ENCODE measurements at places on chromosomes 5 and 9.

- no peak for ATAC-seq
Measured at GRCh38 chr9:18982262-18982620, 50.8 kb downstream of the SAXO1 start.

- no peak for ATAC-seq
Measured at GRCh38 chr5:68290847-68291246, 75.3 kb downstream of the PIK3R1 start.

GRCh38 chr5:3056866-3057265, 305.4 kb upstream of the IRX2 start:
- no peak for ATAC-seq

- no peak for ATAC-seq
Measured at GRCh38 chr9:34659592-34660253, 2.7 kb downstream of the CCL27 start.

DNA sequence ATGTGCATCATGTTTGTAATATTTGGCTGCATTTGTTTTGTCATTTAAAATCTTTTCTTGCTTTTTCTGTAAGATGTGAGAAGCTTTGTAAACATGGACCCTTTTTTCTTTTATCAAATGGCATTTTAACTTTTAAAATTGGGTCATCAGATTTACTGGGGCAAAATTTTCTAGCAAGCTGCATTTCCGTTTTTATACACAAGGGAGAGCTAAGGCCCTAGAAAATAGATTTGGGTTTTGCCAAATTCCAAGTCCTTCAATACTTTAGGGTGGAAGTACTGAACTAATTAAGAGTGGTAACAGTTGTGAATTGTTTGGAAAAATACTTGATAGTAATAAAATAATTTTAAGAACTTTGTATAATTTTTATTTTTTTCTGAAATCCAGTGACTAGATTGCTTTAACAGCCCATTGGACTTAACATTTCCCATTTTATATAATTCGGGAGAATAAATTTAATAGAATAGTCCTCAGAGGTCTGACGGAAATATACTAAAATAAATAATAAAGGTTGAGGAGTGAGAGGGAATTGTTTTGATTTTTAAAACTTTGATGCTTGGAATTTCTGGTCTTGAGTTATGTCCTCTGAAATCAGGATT, 117.4 kb downstream of the SMARCA2 start:
- peak; percentile 59 for ATAC-seq

GRCh38 chr9:129567842-129568559, 52.9 kb downstream of the C9orf50 start:
- ATAC-seq, result peak; percentile 49

DNA sequence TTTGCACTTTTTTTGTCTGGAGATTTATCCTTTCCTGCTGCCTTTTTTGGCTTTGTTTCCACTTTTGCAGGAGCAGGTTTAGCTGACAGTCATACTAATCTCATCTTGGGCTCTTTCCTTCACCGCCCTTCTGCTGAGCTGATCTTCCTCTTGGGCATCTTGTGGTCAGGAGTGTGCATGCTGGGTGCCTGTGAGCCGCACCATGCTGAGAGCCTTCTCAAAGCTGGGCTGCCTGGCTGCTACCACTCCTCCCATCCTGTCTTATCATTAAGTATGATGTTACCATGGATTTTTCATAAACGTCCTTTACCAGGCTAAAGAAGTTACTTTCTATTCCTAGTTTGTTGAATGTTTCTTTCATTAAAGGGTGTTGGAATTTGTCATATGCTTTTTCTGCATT, 49.5 kb upstream of the MCCC2 start:
- ATAC-seq, result no peak

DNA sequence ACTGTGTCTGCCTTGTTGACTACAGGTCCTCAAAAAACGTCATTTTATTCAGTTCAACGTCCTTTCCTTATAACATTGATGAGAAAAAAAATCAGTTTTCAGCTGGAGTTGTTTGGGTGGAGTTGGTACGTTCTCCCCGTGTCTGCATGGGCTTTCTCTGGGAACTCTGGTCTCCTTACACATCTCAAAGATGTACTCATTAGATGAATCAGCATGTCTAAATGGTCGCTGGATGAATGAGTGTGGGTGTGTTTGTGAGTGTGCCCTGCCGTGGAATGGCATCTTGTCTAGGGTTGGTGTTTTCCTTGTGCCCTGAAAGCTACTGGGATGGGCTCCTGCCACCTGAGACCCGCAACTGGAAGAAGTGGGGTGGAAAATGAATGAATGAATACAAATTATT, 30.1 kb downstream of the EGR1 start:
- ATAC-seq, result no peak

- ATAC-seq, result no peak
Measured at GRCh38 chr9:81562231-81563019, 126.9 kb downstream of the TLE1 start.

DNA sequence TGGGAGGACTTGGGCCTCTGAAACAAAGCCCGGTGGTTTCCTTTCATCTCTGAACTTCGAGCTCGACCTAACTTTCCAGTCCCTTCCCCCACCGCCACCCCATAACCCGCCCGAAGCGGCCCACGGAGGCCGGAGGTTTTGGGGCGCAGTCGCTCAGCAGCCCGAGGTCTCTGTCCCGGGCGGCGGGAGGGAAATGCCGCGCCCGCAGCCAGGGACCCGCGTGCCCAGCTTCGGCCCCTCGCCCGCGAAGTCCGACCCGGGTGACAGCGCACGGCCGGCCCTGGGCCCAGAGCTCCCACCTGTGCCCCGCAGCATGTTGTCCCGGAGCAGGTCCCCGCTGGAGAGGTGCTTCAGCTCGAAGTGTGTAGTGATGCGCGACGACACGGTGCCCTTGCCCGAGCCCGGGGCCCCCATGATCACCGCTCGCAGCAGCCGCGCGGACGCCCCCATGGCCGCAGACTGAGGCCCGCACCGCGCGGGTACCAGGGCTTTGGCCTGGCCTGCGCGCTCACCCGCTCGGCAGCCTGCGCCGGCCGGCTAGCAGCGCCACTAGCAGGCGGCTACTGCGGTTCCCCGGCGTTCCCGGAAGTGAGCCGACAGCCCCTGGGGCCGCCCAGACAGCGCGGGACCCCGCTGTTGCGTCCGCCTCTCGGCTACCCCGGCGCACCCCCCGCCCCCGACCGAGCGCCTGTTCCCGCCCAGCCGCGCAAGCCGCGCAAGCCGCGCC, at the start of gene AK3:
Gene AK3, minus strand, starts transcription at position 565 of the 727 bp plus-strand sequence. Its CDS starts 115 bp downstream, at position 450.
- peak; percentile 94 for ATAC-seq

DNA sequence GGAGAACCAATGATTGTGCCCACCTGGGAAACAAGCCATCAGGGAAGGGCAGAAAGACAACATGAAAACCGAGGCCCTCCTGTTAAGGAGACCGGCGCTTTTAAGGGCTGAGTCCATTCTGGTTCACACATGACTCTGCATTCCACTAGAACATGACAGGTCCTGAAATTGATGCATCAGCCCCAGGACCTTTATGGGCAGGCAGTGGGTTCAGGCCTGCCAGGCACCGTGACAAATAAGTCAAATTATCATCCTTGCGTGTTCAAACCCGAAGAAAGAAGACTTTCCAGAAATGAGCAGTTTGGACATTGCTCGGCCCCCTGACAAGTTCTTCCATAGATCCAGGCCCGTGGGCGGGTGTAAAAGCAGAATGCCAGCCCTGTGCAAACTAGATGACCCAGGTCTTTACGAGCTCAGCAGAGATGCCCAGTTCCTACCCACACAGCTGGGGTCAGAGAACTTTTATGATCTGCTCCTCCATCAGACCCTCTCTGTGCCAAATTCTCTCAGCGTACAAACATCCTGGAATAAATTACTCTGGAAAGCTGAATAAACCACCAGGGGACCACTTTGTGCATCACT, 295.5 kb upstream of the WWC1 start:
- no peak for ATAC-seq

DNA sequence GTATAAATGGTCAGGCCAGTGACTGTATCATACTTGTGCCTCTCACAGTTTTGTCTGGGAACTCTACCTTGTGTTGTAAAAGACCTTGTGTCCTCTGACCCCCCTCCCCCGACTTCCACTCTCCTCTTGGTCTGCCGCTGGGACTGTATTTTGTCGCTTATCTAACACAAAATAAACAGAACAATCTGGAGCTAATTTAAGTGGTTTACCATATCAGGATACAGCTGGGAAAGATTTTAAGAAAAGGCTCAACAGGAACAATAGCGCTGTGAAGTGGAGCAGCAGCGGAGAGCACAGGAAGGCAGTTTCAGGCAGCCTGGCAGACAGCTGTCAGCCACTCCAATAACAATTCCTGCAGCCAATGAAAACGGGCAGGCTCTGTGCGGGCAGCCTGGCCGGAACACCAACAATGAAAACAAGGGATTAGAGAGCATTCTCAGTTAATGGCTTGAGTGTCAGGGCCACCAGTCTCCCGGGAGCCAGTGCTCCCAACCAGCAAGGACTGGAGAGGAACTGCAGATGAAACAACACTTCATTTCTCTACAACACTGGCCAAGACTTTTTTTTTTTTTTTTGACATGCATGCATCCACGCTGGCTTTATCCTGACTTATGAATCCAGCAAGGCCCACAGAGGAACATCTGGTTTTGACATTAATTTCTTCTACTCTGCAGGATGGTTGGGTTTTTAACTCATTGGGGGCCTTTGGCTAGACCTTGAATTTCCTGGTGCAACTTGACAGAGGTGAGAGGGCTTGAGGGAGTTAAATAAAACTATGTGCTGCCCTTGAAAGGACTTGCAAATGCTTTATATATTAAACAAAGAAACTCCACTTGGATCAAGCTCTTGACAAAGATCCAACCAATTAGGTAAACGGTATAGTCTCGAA, 76.7 kb downstream of the ARSB start:
- peak; percentile 91 for ATAC-seq

DNA sequence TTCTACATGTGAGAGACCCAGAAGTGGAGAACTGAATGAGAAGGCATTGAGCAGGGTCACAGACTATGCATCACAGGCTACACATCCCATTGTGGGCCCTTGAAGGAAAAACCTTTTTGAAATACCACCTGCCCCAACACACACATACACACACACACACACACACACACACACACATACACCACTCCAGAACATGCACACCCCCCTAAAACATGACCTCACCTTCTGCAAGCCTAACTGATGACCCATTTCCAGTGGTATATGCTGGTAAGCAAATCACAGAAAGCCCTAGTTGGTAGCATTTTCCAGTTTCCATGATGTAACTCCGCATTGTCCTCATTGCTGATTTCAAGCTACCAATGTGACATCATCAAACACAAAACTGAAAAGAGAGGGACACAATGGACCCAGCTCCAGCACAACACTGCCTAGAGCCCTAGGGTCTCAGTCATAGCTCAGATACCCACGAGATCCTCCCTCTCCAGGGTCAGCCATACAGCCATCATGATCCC, 36.4 kb downstream of the THBS4 start:
- ATAC-seq, result no peak

- ATAC-seq, result no peak
Measured at GRCh38 chr9:13461414-13461991, 182.0 kb upstream of the MPDZ start.

GRCh38 chr9:18775930-18776329, 257.1 kb downstream of the SAXO1 start:
- ATAC-seq, result no peak

- no peak for ATAC-seq
Measured at GRCh38 chr5:172199446-172199845, 5.5 kb downstream of the EFCAB9 start.

- peak; percentile 89 for ATAC-seq
Measured at GRCh38 chr9:18245911-18246310, 228.0 kb upstream of the ADAMTSL1 start.

DNA sequence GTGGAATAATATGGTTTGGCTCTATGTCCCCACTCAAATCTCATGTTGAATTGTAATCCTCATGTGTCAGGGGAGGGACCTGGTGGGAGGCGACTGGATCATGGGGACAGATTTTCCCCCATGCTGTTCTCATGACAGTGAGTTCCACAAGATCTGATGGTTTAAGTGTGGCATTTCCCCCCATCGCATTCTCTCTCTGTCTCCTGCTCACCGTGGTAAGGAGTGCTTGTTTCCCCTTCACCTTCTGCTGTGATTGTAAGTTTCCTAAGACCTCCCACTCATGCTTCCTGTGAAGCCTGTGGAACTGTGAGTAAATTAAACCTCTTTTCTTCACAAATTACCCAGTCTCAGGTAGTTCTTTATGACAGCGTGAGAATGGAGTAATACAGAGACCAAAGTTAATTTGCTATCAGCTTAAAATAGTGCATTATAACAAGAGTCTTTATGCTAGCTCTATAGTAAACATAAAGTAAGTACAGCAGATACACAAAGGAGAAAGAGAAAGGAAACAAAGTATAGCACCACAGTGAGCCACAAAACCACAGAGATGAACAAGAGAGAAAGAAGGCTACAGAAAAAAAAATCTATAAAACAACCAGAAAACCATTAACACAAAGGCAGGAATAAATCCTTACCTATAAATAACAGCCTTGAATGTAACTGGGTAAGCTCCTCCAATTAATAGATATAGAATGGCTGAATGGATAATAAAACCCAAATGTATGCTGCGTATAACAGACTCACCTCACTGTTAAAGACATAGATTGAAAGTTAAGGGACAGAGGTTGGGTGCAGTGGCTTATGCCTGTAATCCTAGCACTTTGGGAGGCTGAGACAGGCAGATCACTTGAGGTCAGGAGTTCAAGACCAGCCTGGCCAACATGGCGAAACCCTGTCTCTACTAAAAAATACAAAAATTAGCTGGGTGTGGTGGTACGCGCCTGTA, 39.7 kb downstream of the RAPGEF6 start:
- no peak for ATAC-seq

DNA sequence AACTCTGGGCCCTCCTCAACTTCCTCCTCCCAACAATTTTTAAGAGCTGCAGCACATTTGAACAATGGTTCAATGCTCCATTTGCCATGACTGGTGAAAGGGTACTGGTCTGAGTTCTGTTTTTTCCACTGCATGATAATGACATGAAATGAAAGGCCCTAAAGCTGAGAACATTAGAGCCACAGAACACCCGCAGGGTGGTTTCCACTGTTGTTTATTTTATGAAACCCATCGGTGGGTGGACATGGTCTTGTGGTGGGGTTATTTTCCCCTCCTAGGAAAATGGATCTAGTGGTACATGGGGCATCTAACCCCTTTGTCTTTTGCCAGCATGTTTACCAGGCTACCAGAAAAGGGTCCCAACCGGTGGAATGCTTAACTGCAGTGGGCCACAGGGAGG, 71.8 kb downstream of the SMARCA2 start:
- ATAC-seq, result no peak

- ATAC-seq, result no peak
Measured at GRCh38 chr5:162593881-162594280, 526.3 kb downstream of the GABRG2 start.
